NCI-H187 treated with DMSO at 0.1 percent for 48 hours (cell line): ENCODE measurements at places on chromosomes 4 and X.

DNA sequence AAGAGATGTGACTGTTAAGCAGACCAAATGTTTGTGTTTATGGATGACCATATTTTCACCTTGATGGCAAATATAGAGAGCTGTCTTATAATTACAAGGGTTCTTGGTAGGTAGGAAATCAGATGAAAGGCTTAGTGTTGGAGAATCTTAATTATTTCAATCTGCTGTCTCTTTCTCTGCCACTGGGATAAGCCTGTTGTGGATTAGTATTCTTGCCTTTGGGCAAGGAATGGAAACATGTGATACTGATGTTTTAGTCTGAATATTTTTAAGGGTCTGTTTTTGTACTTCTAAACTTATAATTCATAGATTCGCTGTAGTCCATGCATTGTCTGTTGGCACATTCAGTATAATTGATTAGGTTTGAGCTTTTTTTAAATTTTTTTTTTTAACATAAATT, 23.7 kb upstream of the NUDT6 start:
- no peak for DNase-seq

DNA sequence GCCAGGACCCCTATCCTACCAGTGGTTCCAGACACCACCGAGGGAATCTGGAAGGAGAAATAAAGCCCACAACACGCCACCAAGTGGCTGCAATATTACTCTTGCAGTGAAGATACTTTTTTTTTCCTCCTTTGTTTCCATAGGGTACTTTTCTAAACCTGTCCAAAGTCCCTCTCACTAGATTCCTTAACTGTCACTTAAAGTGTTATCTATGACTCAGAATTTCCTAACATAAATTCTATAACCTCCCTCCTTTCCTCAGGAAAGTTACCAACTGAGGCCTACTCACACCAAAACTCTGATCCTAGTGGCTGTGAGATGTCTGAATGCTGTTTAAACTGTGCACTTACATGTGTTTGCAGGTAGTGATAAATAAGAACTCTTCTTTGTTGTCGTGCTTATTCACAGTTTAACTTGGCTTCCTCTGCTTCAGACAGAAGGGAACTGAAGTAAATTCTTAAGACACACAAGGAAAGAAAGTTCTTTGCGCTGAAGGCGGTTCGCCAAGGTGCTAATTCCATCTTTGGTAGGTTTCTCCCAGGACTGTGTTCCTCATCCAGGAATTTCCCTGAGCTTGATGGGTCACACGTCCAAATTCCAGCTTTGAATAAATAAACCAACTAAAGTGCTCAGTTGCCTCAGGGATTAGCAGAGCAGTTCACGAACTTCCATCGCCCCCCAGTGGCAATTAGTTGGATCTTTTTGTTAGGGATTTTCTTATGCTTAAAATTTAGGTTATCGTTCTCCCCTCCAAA, 10.7 kb upstream of the HCCS start:
- DNase-seq = no peak

DNA sequence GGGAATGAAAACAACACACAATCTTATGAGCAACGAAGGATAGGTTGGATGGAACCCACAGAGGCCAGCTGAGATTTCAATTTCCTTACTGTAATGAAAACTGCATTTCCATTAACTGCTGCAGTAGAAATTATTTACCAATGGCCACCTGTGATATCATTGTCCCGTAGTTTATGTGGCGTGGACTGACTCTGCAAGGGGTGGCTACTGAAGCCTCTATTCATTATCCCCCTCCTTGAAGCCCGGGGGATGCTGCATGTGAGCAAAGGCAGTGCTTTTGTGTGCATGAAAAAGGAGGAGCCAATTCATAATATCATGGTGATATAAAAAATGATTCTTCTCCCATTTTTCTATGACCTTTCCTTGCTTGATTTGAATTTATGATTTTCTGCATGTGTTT, 207.8 kb downstream of the PTTG2 start:
- no peak for DNase-seq

GRCh38 chr4:134024251-134024650, 177.3 kb downstream of the PABPC4L start:
- DNase-seq = no peak

- no peak for DNase-seq
These were observed 828.9 kb downstream of the GLUD2 start for GRCh38 chrX:121876305-121876704.

GRCh38 chr4:111650146-111650545, 495.1 kb upstream of the FAM241A start:
- DNase-seq = no peak

GRCh38 chr4:37812713-37813112, 13.8 kb upstream of the PGM2 start:
- no peak for DNase-seq

DNA sequence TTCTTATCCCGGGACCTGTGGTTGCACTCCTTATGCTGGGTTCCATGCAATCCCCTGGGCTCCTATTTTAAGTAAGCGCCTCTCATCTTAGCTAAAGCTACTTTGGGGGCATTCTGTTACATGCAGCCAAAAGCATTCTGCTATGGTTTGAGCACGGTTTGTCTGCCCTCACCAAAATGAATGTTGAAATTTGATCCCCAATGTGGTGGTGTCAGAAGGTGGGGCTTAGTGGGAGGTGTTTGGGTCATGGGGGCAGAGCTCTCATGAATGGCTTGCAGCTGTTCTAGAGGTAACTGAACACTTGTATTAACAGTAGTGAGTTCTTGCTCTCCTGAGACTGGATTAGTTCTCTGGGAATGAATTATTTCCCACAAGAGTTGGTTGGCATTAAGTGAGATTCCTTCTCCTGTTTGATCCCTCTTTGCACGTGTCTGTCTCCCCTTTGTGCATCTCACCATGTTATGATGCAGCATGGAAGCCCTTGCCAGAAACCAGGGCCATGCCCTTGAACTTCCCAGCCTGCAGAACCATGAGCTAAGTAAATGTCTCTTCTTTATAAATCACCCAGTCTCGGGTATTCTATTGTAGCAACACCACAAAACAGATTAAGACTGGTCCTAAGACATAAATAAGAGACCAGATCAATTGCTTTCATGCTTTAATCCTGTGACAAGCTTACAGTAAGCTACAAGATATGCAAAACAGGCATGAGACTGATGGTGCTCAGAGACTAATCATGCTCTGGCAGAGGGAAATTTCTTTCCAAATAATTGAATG, 141.8 kb downstream of the TSPAN5 start:
- no peak for DNase-seq

DNA sequence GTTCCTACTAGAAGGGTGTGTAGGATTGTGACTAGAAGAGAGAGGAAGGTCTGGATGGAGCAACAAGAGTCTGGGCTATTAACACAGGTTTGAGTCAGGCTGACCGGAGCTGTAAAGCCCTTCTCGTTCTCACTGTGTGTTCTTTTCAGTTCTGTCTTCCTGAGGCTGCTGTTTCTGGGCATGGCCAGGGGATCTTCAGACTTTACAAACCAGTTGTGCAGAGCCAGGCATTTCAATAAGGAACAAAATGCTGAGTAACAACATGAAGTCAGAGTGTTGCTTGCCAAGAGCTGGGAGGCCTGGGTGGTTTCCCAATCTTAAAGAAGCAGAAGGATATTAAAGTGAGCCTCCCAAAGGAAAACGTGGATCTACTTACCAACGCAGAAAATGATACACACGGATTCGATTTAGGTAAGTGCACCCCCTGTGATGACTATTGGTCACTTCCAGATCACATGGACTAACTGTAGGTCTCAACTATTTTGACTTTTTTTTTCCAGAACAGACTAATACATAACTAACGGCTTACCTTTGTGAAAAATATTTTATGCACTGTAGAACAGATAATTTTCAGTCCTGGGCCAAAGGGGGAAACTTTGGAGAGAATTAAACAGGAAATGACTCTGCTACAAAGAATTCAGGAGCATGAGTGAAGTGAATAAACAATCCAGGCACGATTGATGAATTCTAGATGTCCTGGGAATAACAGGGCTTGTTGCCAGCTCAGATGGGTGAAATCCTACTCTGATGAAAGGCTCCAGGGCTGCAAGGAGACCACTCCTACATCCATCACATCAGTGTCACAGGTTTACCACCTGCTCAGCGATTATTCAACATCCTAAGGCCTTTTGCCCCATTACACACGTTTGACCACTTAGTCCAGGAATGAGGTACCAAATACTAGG, 94.5 kb downstream of the ANXA3 start:
- DNase-seq = no peak

DNA sequence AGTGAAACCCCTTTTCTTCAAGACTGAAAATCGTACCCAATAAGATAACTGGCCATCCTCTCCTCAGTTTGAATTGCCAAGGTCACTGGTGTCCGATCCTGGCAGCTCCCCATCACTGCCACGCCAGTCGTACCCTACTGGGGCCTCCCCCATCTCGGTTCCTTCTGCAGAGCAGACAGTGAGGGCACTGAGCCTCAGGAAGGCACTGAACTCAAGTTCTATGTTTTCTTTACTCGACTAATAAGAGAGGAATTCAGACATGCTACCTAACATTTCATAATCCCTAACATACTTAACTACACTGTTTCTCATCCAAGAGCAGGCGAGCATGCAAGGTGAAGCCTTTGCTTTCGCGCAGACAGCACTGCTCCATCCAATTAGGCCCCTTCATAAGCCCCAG, 23.4 kb downstream of the ZFYVE28 start:
- DNase-seq = no peak

GRCh38 chr4:123659262-123659661, 262.7 kb downstream of the SPRY1 start:
- no peak for DNase-seq

- no peak for DNase-seq
These were observed 69.3 kb downstream of the HHIP start for GRCh38 chr4:144715230-144715629.

GRCh38 chr4:183657564-183657963, 1.4 kb downstream of the RWDD4 start:
- no peak for DNase-seq

GRCh38 chr4:189001283-189001970, 862.2 kb downstream of the TRIML1 start:
- no peak for DNase-seq

- DNase-seq = no peak
These were observed 89.5 kb downstream of the CBR4 start for GRCh38 chr4:168920441-168921065.

DNA sequence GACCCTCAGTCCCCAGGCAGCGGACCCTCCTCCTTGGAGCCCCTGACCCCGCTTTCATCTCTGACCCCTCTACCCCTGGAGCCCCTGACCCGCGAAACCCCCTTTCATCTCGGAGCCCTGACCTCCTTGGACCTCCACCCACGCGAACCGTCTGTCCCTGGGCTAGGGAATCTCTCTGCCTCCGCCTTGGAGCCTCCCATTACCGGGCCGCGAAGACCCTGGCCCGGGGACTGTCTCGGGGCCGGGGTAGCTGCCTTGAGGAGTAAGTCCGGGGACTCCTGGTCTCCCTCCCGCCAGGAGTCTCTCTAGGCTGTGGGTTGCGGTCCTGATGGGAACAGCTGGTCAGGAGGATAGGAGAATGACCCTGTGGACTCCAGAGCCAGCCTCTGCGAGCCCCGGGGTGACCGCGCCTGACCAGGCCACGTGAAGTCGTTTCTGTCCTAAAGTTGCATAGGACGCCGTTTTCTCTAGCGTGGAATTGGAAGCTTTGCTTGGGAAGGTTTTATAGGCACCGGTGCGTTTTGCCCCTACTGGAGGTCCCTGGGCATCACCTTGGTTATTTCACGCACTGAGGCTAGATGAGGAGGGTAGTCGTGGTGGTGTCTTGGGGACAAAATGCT, 824 bp downstream of the TBC1D14 start:
- DNase-seq = no peak

GRCh38 chr4:103032574-103032973, 13.1 kb upstream of the SLC9B1 start:
- DNase-seq = no peak

GRCh38 chrX:103461156-103461555, 58.1 kb downstream of the RAB40A start:
- DNase-seq = no peak

GRCh38 chrX:119618439-119618838, 12.2 kb upstream of the NKRF start:
- DNase-seq = no peak

DNA sequence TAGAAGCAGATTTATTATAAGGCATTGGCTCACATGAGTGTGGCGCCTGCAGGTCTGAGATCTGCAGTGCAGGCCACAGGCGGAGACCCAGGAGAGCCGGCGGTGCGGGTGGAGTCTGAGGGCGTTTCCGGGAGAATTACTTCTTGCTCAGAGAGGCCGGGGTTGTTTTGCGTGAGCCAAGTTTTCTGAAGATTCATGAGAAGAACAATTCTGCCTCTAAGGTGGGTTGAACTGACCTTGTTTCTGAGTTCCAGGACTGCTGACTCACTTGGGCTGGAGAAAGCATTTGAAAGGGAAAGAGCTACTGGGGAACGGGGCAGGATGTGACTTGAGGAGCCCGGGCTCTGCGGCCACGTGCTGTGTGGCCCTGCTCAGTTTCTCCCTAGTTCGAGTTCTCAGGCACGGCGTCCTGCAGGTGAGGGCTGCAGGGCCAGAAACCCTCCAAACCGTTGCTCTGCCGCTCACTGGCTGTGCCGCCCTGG, 36.7 kb upstream of the SORCS2 start:
- no peak for DNase-seq

- no peak for DNase-seq
These were observed 512 bp upstream of the ANTXR2 start for GRCh38 chr4:80073473-80074008.
